Stimulated activated CD8-positive, alpha-beta memory T cell treated with anti-CD3 and anti-CD28 coated beads, Interleukin-7, amount 100 ng/mL, for 1 hour (primary cell): ENCODE measurements at places on chromosomes 4 and X.

- DNase-seq: no peak
Measured at GRCh38 chr4:154073107-154073822, 284.4 kb upstream of the SFRP2 start.

DNA sequence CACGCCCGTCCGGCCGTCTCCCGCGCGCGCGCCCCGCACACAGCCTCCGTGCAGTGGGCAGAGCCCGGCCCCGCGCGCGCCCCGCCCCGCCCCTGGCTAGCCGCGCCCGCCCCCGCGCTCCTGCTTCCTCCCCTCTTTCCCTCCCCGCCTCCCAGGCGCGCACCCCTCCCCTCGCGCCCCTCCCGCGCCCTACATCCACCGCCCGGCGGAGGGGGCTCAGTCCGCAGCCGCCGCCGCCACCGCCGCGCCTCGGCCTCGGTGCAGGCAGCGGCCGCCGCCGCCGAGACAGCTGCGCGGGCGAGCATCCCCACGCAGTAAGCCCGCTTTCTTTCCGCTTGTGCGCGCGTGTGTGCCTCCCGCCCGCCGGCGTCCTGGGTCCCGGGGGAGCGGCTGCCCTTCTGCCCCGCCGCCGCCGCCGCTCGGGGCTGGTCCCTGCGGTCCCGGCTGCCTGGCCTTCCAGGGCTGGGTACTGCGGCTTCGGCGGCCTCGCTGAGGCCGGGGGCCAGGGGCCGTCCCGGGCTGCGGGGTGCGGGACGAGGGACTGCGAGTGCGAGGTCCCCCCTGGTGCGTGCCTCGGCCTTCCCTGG lies at the start of gene FHL1:
FHL1 (plus strand) TSS at position 219 of the 587 bp plus-strand sequence.
- peak; percentile 6 for DNase-seq

DNA sequence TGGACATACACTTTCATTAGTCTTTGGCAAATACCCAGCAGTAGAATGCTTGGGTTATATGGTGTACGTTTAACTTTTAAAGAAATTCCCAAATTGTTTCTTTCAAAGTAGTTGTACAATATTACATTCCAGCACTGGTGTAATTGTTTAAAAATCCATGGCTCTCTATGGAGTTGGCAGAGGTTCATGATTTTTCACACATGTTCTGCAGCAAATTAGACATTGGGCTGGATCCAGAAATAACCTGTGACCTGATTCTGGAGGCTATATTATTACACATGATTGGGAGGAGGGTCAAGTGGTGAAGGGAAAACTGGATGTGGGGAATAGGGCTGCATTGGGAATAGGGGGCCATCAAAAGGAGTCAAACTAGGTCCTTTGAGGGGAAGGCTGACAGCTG lies 41.9 kb downstream of the MAMLD1 start:
- no peak for DNase-seq

DNA sequence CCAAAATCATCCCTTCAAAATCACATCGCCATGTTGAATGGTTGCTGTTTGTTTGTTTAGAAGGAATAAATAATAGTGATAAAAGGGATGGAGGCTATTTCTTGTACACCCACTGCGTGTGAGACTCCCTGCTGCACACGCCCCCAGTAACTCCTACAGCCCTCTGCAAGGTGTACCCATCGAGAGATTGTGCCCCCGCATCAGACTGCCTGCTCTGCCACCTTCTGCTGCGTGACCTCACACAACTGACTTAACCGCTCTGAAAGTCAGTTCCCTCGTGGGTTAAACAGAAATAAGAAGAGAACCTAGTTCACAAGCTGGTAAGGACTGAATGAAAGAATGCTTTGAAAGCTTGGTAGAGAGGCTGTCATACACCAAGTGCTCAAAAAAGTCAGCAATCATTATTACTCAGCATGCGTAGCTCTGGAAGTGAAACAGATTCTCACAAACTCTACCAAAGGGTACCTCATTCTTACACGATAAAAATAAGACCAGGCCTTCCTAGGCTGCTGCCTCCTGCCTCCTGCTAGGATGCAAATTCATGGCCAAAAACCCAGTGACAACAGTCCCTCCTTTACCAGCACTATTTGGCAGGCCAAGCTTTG lies 147.1 kb downstream of the CPEB2 start:
- no peak for DNase-seq

- DNase-seq: no peak
Measured at GRCh38 chrX:109785053-109785452, 52.0 kb upstream of the ACSL4 start.

GRCh38 chrX:124190440-124190839 lies 142.0 kb upstream of the TEX13D start:
- no peak for DNase-seq

DNA sequence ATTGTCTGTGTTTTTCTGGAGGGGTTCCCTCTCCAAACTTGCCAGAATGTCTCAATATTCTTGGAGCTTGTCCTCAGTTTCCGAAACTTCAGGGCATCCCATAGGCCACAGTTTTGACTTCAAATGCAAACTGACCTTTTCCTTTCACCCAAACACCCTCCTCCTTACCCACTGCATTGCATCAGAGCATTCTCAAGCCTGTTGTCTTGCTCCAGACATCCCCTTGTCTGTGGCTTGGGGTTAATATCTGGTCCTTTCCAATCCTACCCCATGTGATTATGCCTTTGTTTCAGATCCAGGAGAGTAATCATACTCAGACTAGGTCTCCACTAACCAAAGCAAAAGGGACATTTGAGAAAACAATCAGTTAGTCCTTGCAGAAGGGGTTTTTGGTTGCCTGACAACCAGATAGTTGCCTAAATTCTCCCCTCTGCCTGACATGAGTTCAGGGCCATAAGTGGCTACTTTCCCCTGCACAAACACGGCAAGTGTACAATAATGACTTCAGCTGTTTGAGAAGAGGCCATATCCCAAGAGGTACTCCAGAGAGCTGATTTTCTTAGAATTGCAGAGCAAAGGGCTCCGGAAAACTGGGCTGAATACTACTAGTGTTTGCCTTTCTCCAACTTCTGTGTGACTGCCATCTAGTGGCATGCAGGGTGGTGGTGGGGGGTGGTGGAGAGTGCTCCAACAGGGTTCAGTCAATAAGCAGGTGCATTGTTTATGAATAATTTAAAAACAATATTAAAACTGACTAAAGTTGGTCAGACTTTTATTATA lies 130.2 kb downstream of the CHRDL1 start:
- no peak for DNase-seq

- DNase-seq: no peak
Measured at GRCh38 chrX:111411557-111411956, 435 bp downstream of the DCX start.

DNA sequence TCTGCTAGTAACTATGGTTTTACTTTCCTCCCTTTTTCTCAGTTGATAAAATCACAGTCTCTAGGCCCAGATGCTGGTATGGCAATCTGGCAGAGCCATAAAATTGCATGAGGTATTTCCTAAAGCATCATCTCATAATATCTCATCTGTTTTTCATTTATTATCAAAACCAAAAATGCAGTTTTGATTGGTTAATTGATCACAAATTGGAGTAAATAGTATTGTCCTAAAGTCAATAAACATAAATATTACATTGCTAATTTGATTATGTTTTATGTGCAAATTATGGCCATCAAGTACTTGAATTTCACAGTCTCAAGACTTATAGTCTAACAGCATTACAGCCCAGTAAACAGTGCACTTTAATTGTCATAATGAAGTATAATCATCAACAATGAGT lies 2365.6 kb downstream of the ARAP2 start:
- DNase-seq: no peak

DNA sequence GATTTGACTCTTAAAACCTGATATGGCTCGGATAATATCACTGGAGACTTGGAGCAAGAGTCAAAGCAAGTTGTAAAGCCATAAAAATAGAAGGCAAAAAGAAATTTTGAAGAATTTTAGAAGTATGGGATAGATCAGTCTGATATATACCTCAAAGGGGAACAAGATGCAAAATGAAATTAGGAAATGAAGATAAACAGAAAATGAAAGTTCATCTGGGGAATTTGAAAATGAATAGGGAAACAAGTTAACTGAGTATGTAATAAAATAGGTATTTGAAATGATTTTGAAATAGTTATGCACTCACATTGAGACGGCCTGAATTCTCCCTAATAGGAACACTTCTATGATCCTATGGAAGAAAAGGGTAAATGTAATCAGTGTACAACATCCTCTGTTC lies 5.7 kb downstream of the CYP2U1 start:
- no peak for DNase-seq

DNA sequence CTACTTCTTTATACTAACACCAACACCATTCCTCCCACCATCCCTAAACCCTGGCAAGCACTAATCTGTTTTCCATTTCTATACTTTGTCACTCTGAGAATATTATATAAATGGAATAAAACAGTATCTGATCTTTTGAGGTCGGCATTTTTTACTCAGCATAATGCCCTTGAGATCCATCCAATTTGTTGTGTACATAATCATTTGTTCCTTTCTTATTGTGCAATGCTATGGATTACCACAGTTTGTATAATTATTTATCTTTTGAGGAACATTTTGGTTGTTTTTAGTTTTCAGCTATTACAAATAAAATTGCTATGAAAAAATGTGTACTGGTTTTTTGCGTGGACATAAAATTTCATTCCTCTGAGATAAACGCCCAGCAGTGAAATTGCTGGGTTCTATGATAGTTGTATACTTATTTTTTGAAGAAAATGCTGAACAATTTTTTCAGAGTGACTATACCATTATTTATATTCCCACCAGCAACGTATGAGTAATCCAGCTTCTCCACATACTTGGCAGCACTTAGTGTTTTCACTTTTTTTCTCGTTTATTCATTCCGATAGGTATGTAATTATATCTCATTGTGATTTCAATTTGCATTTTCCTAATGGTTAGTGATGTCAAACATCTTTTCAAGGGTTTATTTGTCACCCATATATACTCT lies 154.3 kb upstream of the DCAF8L1 start:
- DNase-seq: no peak

DNA sequence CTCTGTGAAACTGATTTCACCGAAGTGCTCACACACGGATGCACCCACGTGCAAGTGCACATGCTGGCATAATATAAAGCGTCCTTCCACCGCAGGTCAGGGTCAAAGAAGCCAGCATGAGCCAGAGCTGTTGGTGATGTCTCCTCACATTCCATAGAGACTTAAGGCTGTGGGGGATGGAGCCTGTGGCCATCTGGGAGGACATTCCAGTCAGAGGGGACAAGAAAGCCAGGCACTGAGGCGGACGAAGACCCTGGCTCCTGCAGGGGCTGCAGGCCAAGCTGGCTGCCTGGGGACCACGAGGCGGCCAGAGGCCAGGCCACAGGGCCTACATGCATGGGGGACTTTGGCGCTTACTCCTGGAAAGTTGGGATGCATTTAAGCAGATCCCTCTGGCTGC lies 7.7 kb downstream of the RNF212 start:
- DNase-seq: no peak

DNA sequence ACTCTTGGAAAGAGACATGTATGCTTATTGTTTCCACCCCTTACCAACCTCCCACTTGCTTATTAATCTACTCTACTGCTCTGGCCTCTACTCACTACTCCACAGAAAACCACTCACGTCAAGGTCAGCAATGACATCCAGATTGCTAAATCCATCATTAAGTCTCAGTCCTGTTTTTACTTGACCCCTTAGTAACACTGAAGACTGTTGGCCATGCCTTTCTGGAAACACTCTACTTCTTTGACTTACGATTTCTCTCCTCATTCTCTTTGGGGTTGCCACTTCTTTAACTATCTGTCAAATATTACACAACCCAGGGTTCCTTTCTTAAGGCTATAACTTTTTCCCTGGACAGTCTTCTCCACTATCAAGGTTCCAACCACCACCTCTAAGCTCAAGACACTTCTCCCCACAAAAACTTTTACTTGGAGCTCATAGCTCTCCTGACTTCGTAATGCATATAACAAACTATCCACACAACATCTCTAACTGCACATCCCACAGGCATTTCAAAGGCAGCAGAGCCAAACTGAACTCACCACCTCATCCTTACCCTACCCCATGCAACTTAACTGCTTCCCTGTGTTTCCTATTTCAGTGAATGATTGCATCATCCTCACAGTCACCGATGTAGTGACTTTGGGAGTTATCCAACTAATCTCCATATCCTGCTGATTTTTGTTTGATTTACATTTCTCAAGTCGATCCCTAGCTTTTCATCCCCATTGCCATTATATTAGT lies 15.8 kb upstream of the MAGEA4 start:
- DNase-seq: no peak

- no peak for DNase-seq
Measured at GRCh38 chr4:103425406-103425805, 227.3 kb upstream of the CENPE start.

DNA sequence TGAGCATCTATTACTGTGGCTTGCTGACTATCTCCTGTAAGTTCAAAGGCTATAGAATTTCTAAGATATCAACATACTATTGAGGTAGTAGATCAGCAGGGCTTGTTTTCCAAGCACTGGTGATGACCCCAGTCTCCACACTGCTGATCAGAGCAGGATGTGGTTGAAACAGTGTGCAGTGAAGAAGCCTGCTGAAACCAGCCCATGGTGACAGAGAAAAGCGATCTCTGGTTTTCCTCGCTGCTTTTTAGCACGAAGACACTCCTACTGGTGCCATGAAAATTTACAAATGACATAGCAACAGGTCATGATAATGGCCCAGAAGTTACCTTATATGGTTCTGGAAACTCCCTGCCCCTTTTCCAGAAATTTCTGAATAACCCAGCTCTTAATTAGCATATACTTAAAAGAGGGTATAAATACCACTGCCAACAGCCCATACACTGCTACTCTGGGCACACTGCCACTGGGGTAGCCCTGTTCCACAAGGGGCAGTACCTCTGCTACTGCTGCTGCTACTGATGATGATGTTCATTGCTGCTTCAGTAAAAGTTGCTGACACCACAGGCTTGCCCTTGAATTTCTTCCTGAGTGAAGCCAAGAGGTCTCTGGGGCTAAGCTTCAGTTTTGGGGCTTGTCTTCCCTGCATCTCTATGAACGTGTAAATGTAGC lies 1689.5 kb upstream of the PCDH10 start:
- DNase-seq: no peak

DNA sequence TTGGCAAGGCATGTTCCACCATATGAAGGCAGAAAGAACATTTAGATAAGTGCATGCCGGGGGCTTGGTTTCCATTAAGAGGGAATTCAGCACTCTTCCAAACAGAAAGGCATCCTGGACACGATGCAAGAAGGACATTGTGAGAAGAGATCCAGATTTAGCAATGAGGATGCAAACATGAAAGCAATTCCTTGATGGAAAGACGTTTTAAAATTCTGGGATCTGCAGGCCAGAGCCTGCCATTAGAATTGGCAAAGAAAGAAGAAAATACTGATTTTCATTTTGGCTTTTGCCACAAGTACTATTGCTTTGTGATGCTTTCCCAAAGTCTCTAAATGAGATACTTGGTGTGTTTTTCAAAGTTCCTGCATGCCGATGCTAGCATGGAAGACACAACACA lies 367.6 kb downstream of the PPP3CA start:
- DNase-seq: no peak

- no peak for DNase-seq
Measured at GRCh38 chr4:25437926-25438325, 60.9 kb downstream of the ANAPC4 start.

- no peak for DNase-seq
Measured at GRCh38 chrX:72141372-72142004, 9.8 kb upstream of the RTL5 start.

DNA sequence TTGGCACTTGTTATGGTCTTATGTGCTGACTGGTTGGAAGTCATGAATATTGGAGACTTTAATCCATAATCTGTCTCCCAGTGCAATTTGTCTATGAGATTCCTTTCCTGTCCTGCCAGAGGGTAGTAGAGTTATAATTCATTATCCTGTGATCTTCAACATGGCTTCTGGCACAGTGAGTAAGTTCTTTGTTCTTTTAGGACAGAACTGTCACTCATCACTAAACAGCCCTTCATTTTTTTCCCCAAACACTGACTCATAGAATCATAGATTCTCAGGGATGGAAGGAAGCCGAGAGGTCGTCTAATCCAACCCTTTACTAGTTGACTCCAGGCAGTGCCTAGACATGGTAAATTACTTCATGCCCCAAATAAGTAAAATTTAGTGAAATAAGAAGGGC lies 78.4 kb downstream of the LUZP4 start:
- DNase-seq: no peak
